ENCODE measurements at places on chromosomes 7 and 10. TPM values are rescaled to one million over a fixed set of nuclear protein-coding genes. Genes with fewer than 3 reads are reported as not detected.

Gene GRID2IP
- total RNA-seq: 0.08 TPM

Gene LBX1
- total RNA-seq: not detected

Gene PANK1
- 50.8 TPM for total RNA-seq

Gene IFIT3
- 11.2 TPM for total RNA-seq

Gene CYP26A1
- total RNA-seq: not detected

Gene PRKCQ
- total RNA-seq: 3.3 TPM

Gene FXYD4
- total RNA-seq: not detected

Gene BICC1
- total RNA-seq: 5.3 TPM

Gene OR6B1
- total RNA-seq: 0.05 TPM

Gene RELN
- total RNA-seq: 39.3 TPM

Gene BAIAP2L1
- total RNA-seq: 5.4 TPM

Gene FOXP2
- 7.4 TPM for total RNA-seq

Gene EVX1
- not detected for total RNA-seq

Gene PIP
- not detected for total RNA-seq

Gene ITGA8
- 0.75 TPM for total RNA-seq

Gene NPSR1
- not detected for total RNA-seq

Gene TAS2R5
- total RNA-seq: 0.51 TPM

Gene ZC3HAV1L
- total RNA-seq: 3.1 TPM

Gene AIFM2
- total RNA-seq: 5.0 TPM

Gene CFAP46
- 0.59 TPM for total RNA-seq

Gene PHYHIPL
- total RNA-seq: 1.3 TPM

Gene UNCX
- not detected for total RNA-seq

Gene FAM25A
- not detected for total RNA-seq

Gene BEND7
- 10.1 TPM for total RNA-seq

Gene LGI1
- not detected for total RNA-seq

Gene TACR2
- not detected for total RNA-seq

Gene GOLGA7B
- total RNA-seq: 0.05 TPM

Gene LLCFC1
- not detected for total RNA-seq

Gene TET1
- 1.2 TPM for total RNA-seq

Gene PCLO
- 0.84 TPM for total RNA-seq

Gene TMEM176B
- 382 TPM for total RNA-seq

Gene HMX2
- total RNA-seq: not detected

Gene PYROXD2
- 4.6 TPM for total RNA-seq

Gene UPK3BL2
- 4.5 TPM for total RNA-seq

Gene PPP1R9A
- 4.1 TPM for total RNA-seq

Gene SH2D4B
- 0.19 TPM for total RNA-seq

Gene PRTFDC1
- 1.1 TPM for total RNA-seq

Gene PLEKHS1
- under 0.01 TPM for total RNA-seq

Gene CNPY1
- total RNA-seq: not detected

Gene CHAT
- total RNA-seq: not detected

Gene BHLHA15
- total RNA-seq: 1.8 TPM

Gene TMEM213
- total RNA-seq: not detected

Gene ARMS2
- 0.17 TPM for total RNA-seq

Gene TMEM130
- total RNA-seq: not detected

Gene SP8
- total RNA-seq: not detected

Gene DPP6
- total RNA-seq: not detected

Gene AKR1D1
- 19.5 TPM for total RNA-seq

Gene OR2A12
- not detected for total RNA-seq

Gene KLLN
- total RNA-seq: 0.17 TPM

Gene RADIL
- total RNA-seq: 0.25 TPM

Gene CALCR
- 0.19 TPM for total RNA-seq

Gene CPVL
- total RNA-seq: 39.0 TPM

Gene FEZF1
- not detected for total RNA-seq

Gene UCN3
- 0.23 TPM for total RNA-seq

Gene WNT8B
- not detected for total RNA-seq

Gene MINDY3
- 11.7 TPM for total RNA-seq

Gene CUZD1
- total RNA-seq: 0.17 TPM

Gene JAZF1
- total RNA-seq: 2.7 TPM

Gene FASTK
- total RNA-seq: 31.1 TPM

Gene RNF32
- total RNA-seq: 0.59 TPM
